ENCODE measurements at places on chromosomes 7 and 10. TPM values are rescaled to one million over a fixed set of nuclear protein-coding genes. Genes with fewer than 3 reads are reported as not detected.

DNA sequence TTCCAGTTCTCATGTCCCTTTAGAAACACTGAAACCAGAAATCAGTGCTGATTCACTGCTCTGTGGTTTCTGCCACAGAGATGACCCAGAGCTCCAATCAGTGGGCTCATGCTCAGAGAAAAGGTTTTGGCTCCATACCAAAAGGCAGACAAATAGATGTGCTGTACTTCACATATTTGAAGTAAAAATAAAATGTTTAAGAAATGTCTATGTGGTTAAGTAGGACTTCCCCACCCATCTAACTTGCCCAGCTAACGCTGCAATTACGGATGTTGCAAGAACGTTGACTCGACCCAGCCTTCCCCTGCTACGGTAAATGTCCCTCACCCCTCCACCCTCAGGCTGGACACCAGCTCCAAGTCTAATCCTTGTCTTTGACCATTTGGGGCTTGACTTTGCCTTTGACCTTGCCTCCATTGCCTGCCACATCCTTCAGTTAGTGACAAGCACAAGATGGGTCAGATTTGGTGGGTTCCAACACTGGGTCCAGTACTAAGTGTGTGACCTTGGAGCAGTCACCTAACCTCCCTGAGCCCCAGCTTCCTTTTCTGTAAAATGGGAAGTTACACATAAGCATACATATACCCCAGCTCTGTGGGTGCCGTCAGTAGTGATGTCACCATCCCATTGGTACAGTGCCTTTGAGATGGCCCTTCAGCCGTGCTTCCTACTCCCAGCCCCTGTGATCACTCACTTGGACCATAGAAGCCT lies 95.8 kb downstream of the CHST15 start:
- no peak for DNase-seq

DNA sequence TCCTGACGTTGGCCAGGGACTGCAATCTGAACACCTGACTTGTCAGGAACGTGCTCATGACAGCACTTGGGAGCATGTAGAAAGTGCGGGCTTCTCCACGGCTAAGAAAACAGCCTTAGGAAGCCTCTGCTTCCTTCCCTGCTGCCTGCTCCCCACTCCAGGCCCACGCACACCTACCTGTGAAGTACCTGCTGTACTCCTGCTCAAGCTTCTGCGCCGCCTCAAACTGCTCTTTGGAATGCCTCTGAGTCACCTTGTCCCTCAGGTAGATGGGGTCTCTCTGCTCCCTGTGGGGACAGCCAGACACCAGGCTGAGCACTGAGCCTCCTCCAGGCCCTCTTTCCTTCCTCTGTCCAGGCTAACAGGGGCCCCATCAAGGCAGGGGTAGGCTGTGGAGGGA lies 132.7 kb downstream of the DLG5 start:
- DNase-seq: no peak

- no peak for DNase-seq
Measured at GRCh38 chr10:89153116-89153515, 54.0 kb downstream of the CH25H start.

SLC26A5 gene
- polyA plus RNA-seq: not detected

PSD gene
- polyA plus RNA-seq: 7.8 TPM

GPRIN2 gene
- 3.2 TPM for polyA plus RNA-seq
